ENCODE measurements at places on chromosomes 3 and 15.

GRCh38 chr3:196270499-196270898 is 17.0 kb downstream of the PCYT1A start:
- no peak for DNase-seq

DNA sequence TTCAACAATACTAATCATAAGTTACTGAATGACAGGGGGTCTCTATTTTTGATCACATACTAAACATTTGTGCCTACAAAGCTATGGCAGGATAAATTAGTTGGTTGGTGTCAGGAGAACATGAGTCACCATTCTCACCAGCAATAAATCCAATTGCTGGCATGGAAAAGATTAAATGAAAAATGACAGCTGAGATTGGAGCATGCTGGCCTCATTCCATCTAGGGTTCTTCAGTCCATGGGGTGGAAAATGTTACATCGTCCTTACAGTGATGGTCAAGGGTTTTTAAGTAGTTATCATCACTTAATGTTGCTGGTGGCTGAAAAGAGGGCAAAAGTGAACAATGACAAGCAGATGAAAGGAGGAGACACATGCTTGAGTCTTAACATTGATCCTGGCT is 180.1 kb upstream of the BCL6 start:
- DNase-seq = no peak

DNA sequence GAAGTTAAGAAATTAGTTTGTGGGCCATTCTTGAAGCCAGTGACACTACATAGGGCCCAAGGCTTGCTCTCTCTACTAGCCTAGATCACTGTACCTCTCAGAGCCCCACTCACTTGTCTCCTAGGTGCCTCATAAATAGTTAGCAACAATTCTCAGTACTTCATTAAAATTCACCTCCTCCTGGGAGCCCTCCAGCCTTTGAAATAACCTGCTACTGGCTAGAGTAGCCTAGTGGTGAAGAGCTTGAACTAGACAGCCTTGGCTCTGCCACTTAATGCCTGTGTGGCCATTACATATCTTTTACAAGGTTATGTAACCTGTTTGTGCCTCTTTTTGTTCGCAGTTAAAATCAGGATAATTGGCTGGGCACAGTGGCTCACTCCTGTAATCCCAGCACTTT is 89.3 kb downstream of the UBE2E2 start:
- DNase-seq = no peak

DNA sequence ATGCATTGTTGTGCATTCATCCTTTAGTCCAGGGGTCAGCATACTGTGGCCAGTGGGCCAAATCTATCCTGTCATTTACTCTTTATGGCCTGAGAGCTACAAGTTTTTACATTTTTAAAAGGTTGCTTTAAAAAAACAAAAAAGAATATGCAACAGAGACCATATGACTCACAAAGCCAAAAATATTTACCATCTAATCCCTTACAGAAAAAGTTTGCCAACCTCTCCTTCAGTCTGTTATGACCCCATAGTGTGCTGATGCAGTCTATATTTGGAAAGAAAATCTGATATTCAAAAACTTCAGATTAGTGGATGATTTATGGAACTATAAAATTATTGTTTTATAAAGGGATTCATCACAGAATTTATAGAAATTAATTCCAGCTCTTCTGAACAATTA is 237.5 kb upstream of the IL12A start:
- no peak for DNase-seq

- DNase-seq = no peak
Observed at GRCh38 chr3:194126790-194127189, 9.2 kb upstream of the HES1 start.

DNA sequence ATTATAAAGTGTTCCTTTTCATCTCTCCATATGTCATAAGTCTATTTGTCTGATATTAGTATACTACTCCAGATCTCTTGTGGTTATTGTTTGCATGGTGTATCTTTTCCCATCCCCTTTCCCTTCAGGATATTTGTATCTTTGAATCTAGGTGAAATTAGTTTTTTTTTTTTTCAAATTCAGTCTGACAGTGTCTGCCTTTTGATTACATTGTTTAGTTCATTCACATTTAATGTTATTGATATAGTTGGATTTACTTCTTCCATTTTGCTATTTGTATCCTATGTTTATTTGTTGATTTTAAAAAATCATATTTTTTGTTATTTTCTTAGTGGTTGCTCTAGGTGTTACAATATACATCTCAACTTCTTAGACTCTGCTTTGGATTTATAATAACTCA is 283.0 kb downstream of the CHST2 start:
- no peak for DNase-seq

DNA sequence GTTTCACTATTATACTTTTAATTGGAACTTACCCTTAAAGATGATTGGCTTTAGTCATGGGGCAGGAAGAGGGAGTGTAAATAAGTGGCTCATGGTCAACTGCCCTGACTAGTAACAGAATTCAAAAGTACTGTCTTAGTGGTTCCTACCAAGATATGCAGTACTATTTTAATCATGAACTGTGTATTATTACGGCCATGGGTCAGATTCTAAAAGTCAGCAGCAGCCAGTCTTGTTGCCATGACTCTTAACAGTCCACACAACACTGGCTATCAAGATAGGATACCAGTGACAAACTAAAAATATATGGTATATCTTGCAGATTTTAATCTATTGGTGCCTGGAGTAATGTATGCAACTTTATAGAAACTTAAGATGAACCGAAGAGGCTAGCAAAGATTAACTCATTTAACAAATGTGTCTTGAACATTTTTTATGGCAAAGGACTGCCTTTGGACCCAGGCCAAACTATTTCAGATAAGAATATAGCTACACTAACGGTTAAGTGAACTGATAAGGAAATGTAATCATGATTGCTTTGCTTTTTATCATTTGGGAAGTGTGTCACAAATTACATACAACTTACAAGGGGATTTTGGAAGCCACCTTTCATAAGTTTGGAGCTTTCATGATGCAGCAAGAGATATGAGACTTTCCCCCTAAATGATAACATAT is 163.7 kb downstream of the TCF12 start:
- no peak for DNase-seq

- no peak for DNase-seq
Observed at GRCh38 chr15:72727154-72727553, 41.1 kb downstream of the BBS4 start.

GRCh38 chr15:35329521-35329961 is 216.4 kb downstream of the DPH6 start:
- DNase-seq = no peak

GRCh38 chr3:135917076-135917475 is 48.5 kb upstream of the PPP2R3A start:
- no peak for DNase-seq

GRCh38 chr15:62124176-62124972 is 40.7 kb downstream of the C2CD4B start:
- no peak for DNase-seq

GRCh38 chr3:8825153-8825825 is 55.9 kb upstream of the OXTR start:
- DNase-seq = no peak

DNA sequence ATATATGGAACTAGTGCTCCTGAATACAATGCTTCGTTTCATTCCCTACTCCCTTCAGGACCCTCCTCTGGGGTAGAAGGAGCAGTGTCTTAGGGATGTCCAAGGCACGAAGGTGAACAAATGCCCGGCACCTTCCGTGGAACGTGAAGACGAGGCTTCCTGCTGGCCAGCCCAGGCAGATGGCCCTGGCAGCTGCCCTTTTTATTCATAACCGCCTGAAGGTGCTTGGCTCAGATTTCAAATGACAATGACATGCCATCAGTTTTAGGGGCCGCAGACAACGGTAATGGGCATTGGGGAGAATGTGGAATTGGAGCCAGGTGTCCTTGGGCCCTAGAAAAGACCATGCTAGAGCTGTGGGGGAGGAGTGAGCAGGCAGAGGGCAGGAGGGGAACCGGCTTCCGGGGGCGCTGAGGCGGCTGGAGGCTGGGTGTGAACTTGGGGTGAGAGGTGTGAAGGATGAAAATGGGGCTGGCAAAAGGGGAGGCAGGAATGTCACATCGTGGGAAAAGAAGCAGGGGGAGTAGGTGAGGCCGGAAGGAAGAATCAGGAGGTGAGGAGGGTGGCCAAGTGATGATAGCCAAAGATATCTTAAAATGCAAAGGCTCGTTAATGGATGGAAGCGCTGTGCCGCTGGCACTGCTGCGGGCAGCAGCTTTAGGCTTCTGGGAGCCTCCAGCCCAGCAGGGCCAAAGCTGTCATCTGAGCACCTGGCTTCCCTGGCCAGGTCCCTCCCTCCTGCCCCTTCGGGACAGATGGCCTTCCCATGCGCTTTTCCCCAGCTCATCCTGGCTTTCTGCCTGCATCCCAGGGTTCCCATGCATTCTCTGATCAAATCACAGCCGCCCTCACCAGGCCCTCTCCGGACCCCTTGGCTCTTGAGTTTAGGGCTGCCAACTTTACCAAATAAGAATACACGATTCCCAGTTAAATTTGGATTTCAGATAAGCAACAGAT is 93.7 kb downstream of the TMEM266 start:
- DNase-seq = no peak

- DNase-seq = no peak
Observed at GRCh38 chr3:191889756-191890155, 428.8 kb downstream of the PYDC2 start.

DNA sequence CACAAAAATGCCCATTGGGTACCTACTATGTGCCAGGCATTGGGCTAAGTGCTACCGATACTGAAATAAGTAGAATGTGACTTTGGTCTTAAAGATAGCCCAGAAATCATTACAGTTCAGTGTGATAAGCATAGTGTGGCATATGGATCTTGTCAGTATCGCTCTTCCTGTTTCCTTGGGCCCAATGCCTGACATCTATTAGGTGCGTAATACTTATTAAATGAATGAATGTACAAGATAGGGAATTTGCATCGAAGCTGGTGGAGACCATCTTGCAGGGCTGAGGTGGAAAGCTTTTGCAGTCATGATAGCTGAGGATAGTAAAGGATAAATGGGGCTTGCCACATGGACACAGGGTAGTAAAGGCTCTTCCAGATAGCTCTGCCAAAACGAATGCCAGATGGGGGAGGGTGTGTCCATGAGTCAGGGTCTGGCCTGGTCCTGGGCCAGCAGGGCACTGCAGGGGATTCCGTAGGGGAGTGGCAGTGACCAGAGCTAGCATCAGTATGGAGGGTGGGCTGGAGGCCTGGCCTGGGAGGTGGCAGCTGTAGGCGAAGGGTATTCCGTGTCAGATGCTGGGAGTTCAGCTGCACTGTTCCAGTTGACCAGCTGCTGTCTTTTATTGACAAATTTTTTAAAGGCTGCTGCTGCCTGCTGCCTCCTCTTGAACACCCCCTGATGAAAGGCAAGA is 23.5 kb downstream of the TSEN2 start:
- DNase-seq = no peak

DNA sequence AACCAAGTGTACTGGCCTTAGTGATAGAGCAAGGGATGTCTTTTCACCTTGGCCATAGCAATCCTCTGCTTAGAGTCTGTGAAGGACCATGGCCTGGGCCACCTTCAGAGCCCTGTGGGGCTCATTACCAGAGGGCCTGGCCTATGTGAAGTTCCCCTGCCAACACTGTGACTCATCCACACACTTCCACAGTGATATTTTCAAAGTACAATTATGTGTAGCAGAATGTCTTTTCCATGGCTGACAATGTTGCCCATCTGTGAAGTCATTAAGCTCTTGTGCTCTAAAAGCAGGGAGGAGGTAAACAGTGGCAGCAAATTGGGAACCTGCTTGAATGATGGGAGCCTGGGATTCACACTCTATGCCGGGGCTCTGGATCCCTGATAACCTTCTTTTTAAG is 12.2 kb upstream of the CACNA1D start:
- DNase-seq = no peak

DNA sequence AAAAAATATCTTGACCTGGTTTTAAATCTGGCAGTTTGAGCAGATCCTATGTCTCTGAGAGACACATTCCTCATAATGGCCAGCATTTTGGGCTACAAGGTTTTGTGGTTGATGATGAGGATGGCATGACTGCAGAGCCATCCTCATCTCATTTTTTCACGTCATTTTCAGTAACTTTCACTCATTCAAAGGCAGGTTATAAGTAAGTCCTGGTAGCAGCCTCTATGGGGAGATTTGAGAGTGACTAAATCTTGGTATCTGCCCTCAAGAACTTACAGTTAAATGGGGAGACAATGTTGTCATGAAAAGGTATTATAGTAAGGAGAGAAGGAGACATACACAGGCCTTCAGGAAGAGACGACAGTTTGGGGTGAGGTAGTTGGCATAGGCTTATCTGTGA is 14.5 kb downstream of the TIGIT start:
- no peak for DNase-seq

- no peak for DNase-seq
Observed at GRCh38 chr3:78977073-78977472, 790.7 kb downstream of the ROBO1 start.

DNA sequence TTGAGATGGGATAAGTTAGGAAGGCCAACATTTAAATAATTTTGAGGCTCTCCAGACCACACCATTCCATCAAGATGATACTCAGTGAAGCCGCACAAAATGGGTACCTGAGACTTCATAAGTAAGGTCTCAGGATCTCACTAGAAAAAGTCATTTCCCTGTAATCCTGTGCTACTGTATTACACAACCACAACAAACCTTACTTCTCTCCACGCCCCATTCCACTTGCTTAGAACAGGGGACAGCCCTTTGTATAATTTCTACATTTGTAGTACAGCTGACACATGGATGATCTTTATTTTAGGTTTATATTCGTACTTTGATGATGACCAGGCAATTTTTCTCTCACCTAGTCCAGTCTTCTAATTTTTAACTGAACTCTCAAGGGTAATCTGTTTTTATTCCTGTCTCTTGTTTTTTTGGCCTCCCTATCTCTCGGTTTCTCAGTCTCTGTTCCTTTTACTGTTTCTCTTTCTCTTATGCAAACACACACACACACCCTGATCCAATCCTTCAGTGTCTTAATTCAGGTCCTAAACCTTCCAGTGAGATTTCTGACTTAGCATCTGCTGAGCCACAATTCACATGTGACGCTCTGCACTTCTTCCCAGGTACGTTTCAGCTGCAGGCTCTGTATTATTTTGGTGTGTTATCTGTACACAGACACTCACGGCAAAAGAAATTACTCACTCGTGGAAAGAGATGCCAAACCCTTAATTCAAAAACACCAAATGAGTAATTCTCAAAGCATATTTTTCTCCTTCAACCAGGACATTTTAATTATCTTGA is 223.2 kb upstream of the THBS1 start:
- no peak for DNase-seq

DNA sequence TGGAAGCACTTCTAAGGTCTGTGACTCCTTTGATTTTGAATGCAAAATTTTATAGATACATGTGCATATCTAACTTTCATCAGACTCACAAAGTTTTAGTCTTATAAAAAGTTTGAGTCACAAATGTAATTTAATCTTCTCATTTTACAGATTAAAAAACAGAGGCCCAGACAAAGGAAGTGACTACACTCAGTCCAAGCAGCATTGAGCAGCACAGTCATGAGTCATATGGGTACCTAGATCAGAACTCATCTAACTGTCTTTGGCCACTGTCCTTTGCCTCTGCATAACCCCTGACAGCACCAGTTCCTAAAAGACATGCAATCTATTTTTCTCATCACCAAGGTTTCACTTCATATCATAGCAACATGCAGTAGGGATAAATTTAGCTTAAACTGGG is 210.7 kb upstream of the KCNH8 start:
- no peak for DNase-seq

- no peak for DNase-seq
Observed at GRCh38 chr3:149373235-149374125, 4.0 kb downstream of the TM4SF1 start.

GRCh38 chr3:80492162-80492561 is 724.4 kb upstream of the ROBO1 start:
- DNase-seq = no peak

GRCh38 chr3:126464494-126464893 is 11.2 kb downstream of the ZXDC start:
- DNase-seq = no peak

GRCh38 chr3:128001576-128001975 is 50.7 kb upstream of the SEC61A1 start:
- DNase-seq = no peak
